ENCODE measurements at places on chromosomes 13 and 19.

- DNase-seq = no peak
Observed at GRCh38 chr19:18919900-18920214, 342 bp downstream of the DDX49 start.

DNA sequence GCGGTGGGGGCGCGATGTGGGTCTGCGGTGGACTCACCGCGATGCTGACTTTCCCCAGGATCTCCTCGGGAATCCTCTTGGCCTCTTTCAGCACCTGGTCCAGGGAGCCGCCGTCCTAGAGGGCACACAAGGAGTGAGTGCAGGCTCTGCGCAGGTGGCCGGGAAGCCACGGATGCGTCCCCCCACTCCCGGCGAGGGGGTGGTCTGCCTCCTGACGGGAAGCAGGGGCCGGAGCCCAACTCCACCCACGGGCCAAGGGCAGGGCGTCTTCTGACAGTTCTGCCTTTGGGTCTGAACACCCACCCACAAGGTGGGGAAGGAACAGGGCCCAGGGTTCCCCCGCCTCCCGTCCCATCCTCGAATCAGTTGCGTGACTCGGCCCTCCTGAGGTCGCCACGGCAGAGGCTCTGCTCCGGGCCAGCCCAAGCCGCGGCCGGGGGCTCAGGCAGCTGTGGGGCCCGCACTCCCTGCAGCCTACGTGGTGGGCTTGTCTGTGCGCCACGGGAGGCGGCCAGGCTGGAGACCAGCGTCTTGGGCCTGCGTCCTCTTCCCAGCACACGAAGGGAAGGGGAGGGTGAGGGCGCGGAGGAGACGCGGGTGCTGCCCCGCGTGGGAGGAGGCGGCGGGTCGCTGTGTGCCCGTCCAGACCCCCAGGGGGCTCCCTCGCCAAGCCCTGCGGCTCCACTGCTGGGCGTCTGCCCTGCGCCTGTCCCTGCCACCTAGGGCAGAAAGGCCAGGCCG lies 21.4 kb downstream of the MAP2K2 start:
- DNase-seq = no peak

- no peak for DNase-seq
Observed at GRCh38 chr19:661427-662196, 1.4 kb downstream of the RNF126 start.

DNA sequence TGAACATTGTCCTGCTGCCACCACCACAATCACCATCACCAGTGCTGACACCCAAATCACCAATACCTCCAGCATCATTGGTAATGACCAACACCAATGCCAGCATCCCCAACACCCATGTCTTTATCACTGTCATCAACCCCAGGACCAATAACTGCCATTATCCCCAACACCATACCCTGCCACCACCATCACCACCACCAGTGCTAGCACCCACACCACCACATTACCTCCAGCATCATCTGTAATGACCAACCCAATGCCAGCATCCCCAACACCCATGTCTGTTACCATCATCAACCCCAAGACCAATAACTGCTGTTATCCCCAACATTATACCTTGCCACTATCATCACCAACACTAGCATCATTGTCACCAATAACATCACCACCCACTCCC lies 2.6 kb downstream of the LGI4 start:
- no peak for DNase-seq

DNA sequence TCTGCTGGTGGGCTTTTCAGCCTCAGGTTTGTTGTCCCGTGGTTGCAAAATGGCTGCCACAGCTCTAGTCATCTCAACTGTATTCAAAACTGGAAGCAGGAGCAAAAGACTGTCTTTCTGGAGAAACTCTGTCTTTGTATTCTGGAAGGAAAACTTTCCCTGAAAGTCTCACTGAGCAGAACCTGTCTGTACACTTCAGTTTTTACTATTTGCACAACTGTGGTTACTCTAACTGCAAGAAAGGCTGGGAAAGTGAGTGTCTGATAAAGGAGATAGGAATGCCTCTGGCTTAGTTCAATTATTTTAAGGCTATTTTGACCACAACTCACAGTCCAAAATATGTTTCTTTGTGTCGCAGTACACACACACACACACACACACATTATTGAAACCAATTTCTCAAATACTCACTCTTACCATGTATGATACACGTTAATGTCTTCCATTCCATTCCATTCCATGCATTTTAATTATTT lies 49.7 kb upstream of the EHD2 start:
- DNase-seq = no peak

DNA sequence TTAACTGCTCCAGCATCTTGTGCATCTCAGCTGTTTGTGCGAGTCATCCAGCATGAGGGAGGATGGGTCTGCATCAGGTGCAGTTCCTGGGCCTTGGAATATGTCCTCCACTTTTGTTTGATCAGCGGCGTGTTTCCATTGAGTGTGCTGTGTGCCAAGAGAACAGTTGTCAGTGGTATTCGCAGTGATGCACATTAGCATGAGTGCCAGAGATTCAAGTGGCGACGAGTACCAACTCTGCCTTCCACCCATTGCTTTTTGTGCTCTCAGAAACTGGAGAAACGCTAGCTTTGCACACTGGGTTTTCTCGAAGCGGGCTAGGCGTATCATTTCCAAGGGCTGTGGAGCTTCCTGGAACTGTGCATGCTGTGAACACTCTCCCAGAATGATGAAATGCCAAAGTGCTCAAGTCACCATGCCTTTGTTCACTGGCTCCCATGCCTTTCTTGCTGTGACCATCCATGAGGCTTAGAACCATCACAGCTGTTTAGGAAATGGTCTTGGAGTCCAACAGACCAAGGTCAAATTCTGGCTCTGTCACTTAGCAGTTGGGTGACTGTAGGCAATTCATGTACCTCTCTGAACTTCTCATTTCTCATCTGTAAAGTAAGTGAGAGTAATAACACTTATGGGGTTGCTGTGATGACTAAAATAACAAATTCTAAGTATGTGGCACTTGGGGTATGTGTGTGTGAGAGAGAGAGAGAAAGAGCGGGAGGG lies 18.4 kb downstream of the LRCH1 start:
- no peak for DNase-seq

- no peak for DNase-seq
Observed at GRCh38 chr13:29170436-29171082, 350.4 kb downstream of the MTUS2 start.

DNA sequence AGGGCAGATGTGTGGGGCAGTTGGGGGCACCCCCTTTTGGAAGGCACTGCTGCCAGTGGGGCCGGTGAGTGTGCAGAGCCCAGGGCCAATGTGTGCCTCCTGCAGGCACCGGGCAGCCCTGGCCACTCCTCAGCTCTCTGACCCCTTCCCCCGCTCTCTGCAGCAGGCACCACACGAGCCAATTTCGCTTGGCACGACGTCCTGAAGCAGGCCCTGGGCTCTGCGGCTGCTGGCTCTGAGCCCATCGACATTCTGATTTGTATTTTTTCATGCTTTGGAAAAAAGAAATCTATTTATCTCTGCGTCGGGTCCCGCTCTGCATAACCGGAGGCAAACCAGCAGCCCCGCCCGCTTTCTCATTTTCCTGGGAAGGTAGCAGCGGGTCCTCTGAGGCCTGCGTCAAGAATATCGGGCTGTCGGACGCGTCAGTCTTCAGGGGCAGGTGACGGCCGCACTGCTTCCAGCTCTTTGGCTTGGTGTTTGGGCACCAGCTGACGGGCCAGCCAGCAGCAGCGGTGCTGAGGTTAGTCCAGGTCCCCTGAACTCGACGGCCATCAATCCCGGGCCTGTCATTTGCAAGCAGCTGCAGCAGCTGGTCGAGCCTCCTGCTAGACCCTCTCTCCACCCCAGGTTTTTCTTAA lies 134.3 kb downstream of the KDM4B start:
- peak; percentile 47 for DNase-seq

DNA sequence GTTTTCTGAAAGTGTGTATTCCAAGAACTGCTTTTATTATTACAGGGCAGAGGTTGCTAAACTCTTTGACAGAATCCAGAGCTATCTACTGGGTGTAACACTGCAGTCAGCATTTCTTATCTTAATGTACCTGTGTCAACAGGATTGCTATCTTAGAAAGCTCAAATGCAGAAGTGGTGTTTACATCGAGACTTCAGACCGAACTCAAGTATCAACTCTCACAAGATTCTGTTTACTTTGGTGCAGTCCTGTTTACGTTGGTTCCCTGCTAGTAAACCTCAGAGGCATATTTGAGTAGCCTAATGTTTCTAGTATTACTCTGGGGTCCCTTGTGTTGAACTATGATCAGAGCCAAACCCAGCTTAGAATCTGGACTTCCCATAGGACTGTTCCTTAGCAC lies 20.5 kb downstream of the SLC15A1 start:
- no peak for DNase-seq

DNA sequence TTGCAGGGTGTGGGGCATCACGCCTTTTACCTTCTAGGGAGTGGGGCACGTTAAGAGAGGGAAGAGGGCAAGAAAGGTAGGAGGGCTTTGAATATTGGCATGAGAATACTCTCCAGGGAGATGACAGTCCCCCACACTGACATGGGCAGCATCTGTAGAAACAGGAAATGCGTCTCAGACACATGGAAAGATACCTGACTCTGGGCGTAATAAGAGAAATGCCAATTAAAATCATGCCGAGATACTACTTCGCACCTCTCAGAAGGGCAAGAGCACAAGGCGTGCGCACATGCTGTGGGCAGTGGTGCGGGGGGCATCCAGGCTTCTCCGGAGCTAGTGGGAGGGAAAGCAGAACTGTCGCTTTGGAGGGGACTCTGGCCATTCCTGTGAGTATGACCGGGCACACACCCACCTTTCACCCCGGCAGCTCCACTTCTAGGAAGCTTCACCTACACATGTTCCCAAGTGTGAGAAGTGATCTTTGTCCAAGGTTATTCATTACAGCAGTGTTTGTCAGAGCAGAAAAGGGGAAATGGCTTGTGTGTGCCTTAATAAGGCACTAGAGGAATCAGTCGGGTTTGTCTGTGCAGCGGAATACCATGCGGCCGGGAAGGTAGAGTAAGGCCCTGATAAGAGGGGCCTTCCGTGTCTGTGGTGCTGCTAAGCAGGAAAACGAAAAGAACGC lies 99.5 kb downstream of the SIPA1L3 start:
- no peak for DNase-seq

DNA sequence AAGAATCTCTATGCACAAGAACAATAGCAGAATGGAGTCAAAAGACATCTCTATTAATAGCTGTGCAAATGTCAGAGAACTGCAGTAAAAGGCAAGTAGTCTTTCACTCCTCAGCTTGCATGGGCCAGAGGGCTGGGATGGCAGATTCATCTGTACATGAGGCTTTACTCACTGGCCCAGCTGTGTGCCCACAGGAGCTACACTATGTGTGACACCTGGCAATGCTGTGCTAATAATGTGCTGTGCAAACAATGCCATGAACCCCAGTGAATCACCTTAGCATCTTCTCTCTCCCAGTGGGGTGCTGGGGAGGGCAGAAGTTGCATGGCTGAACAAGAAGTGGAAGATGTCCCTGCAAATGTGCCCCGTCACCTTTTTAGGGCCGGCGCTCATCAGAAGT lies 73.1 kb downstream of the KL start:
- no peak for DNase-seq

GRCh38 chr13:111303559-111303958 lies 16.9 kb upstream of the TEX29 start:
- DNase-seq = no peak

DNA sequence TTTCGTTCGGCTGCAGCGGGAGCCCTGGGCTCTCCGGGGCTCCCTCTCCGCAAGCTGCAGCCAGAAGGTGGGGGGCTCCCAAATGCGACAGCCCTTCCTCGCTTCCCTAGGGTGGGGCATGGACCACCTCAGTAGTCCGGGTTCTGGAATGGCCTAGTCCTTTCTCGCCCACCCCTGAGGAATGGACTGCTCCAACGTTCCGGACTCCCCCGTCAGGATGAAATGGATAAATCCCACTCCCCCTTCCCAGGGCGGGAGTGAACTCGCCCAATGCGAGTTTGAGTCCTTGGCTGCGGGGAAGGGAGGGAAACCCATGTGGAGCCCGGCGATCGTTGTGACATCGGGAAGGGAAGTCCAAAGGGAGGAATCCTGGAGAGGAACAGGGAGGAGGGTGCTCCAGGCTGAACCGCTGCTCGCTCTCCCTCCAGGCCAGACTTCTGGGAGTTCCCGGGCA lies 5.5 kb downstream of the HRC start:
- DNase-seq = peak; percentile 82

DNA sequence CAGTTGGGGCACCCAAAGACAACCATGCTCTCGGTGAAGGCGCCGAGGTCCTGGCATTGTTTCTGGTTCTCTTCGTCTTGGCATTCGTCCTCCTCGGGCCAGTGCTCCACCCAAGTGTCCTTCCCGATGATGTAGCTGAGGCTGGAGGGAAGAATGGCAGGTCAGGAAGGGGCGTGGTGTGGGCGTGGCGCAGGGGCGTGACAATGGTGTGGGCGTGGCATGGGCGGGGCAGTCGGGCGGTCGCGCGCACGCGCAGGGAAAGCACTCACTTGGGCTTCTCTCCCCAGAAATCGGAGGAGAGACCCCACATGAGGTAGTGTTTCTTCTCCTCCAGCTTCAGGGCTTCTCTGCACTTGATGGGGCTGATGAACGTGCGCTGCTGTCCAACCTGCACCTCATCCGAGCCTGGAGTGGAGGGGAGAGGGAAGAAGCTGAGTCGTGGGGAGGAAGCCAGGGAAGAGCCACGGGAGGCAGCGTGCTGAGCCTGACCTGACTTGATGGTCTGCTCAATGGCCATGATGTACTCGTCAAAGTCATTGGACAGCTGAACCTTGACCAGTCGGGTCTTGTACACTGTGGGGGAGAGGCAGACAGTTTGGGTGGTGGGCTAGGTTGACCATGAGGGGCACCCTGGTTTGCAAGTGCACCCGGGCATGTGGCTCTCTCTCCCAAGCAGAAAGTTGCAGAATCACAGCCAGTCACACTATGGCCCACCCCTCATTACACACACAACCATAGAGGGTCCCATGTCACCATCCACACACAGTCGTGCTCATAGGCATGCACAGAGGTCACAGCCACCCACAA lies 8.1 kb upstream of the TNFSF14 start:
- DNase-seq = peak; percentile 73

- DNase-seq = no peak
Observed at GRCh38 chr19:6211632-6212402, 68.0 kb downstream of the MLLT1 start.

DNA sequence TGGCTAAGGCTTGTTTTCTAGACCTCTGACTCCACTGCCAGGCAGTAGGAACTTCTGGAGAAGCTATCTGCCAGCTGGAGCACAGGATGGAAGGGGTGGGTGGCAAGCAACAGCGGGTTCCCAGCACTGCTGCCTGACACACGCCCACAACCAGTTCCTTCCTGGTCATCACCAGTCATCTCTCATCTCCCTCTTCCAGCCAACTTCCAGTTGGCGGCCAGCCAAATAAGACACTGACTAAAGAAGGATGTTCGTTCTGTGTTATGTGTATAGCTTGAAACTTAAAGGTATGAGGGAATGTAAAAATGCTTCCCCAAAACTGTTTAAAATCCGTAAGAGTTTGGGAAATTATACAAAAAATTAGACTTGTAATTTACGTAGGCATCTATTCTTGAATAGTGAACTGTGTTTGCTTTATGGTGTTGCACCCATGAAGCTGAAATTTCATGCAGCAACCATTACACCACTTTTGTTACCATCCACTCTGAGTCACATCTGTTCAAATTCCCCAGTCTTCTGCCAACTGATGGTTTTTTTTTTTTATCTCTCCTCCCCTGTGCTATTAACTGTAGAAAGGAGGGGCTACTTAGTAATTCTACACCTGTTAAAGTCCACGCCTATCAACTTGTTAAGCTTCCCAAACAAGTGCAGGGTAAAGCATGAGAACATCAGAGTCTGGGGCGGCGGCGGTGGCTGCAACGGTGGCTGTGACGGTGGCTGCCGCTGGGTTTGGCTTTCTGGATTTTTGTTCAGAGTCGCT lies 86.2 kb upstream of the FRY start:
- DNase-seq = peak; percentile 38

- no peak for DNase-seq
Observed at GRCh38 chr13:82076496-82076895, 1735.6 kb upstream of the SPRY2 start.
